ENCODE measurements at places on chromosomes 4 and X.

GRCh38 chr4:185235843-185236503, 26.6 kb downstream of the SNX25 start:
- no peak for DNase-seq

GRCh38 chr4:117093571-117093970, 8.2 kb upstream of the TRAM1L1 start:
- DNase-seq: no peak

- no peak for DNase-seq
These were observed 5.9 kb upstream of the HPGD start for GRCh38 chr4:174528226-174528625.

GRCh38 chrX:84216406-84216805, 28.4 kb upstream of the RPS6KA6 start:
- DNase-seq: no peak

DNA sequence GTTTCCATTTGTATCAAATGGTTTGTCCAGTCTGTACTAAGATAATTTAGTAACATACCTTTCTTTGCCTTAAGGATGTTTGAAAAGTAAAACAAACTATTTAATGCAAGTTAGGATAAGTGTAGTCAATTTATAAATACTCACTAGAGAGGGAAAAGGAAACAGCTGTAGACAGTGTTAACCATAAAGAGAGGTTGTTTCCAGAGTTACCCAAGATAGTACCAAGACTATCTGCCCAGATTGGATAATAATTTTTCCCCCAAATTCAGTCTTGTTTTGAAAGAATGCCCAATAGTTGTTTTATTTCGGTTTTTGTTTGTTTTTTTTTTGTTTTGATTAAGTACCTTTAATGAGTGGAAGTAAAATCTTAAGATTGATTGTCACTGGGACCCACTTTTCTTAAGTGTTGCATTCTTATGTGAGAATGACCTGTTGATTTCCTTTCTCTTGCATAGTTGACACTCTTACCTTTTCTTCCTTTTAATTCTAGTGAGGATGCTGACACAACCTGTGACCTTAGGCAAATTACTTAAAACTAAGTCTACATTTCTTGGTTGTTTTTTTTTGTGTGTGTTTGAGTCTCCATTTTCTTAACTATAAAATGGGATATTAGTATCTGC, 12.8 kb downstream of the AFF1 start:
- DNase-seq: no peak

- no peak for DNase-seq
These were observed 86.3 kb upstream of the ADRA2C start for GRCh38 chr4:3679851-3680311.

DNA sequence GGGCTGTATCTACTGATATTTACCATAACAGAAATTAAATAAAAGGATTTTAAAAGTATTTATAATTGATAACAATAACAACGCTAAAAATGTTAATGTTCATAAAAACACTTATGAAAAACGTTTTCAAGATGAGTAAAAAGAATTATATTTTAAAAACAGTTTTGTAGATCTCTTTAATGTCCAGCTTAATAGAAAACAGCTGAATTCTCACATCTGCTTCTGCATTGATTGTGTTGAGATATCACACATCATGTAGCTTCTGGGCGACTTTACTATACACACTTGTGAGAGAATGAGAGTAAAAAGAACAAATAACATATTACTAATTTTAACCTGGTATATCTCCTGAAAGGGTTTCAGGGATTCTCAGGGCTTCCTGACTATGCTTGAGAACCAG, 83.6 kb downstream of the NCAPG start:
- no peak for DNase-seq

- DNase-seq: no peak
These were observed 34.1 kb upstream of the AFF2 start for GRCh38 chrX:148466292-148466691.

- DNase-seq: no peak
These were observed 228.0 kb downstream of the PALLD start for GRCh38 chr4:168724686-168725411.

DNA sequence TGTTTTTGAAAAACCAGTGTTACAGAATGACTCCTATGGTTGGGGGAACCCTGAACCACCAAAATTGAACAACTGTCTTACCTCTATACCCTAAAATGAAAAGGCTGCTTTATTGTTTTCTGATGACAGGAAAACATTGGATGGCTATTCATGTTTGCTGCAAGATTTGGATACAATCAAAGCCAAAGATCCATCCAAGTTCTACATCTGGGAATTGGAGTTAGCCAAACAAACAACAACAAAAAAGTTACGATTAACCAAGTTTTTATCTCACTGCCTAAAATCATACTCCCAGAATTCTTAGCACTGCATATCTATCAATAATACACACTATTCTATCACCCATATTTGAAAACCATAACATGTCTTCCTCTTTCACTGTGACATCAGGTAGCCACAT, 349.7 kb upstream of the SLC7A11 start:
- no peak for DNase-seq

DNA sequence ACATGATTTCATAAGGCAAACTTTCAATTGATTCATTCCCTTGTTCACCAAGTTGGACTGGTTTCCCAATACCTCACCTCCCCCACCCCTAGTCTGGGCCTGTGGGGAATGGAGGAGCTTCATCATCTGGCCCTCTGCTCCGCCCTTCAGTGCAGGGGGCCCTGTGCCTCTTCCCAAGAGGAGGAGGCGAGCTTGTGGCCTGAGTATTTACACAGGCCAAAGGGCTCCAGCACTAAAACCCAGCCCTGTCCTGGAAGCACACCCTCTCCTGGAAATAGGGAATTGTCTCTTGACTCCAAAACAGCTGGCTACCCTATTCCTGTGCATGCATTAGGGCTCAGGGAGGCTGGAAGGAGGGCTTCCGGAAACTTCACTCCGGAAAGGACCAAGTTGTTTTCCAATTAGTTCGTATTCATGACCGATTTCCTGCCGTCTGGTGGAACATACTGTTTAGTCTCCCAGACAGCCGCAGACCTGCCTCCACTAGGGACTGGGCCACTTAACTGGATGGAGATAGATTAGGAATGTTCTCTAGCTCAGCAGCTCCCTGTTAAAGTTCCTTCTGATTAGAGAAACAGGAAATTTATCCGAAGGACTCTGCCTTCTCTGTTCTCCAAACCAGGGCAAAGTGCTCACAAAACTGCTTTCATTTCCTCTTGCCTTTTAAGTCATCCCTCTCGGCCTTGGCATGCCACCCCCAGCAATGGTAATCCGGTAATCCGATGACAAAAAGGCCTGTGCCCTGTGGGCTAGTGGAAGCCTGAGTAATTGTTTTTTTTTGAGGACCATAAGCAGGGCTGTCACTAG, 5.8 kb downstream of the SRPX2 start:
- DNase-seq: no peak

Measured in epithelial cell of prostate (primary cell).